ENCODE measurements at places on chromosomes 3 and 15.
A peak's percentile ranks its signal among the peaks of the same experiment; 100 is the strongest.

DNA sequence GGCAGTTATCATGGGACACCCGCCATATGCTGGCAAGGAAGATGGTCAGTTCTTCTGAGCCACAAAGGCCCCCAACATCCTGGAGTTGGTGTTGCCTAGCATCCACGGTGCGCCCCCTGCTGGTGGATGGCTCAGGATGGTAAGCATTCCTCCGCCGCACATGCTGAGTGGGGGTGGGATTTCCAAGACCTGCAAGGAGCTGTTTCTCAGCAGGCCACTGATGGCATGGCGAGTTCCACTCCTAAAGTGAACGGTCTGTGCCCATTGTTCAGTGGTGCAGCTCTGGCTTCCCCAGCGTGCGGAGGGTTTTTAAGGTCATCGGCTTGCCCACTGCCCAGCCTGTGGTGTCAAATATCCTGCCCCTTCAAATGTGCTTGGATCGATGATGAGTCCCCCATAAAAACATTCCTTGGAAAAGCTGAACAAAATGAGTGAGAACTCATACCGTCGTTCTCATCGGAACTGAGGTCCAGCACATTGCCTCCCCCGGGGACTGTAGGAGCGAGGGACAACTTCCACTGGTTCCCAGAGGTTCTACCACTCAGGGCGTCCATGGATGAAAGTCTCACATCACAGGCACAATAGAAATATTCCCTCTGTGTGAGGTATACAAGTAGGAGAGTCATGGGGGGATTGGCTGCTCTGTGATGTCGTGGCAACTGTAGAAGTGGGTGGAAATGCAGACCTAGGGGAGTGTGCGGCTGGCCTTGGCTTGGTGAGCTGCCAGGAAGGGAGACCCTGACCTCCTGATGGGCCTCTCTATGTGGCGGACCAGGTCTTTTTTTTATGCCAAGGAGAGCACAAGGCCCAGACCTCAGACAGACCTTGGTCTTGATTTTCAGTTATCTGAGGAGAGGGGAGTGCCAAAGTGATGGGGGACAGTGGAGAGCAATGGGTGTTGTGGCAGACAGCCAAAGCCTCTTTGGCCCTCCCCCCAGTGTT is 102.0 kb downstream of the SNRPN start:
- peak; percentile 17 for DNase-seq

- DNase-seq, result no peak
Observed at GRCh38 chr3:111080413-111080812, 8.8 kb downstream of the NECTIN3 start.

- DNase-seq, result no peak
Observed at GRCh38 chr3:76065964-76066363, 280.6 kb upstream of the ZNF717 start.

DNA sequence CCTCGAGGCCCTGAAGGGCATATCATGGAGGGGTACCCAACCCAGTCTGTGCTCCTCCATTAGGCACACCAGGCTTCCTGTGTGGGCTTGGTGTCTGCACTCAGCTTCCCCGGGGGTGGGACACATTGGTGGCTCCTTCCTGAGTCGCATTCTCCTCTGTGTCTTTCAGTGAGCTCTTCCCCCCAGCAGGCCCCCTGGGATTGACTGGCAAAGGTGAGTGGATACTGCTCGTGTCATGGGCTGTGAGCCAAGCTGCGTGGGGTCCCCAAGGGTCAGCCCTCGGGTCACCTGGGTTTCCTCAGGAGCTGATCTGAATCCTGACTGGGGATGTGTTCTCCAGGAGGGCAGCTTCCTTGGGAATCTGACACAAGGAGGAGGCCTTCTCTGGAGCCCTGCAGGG is 231.0 kb downstream of the SNRPN start:
- DNase-seq, result no peak

DNA sequence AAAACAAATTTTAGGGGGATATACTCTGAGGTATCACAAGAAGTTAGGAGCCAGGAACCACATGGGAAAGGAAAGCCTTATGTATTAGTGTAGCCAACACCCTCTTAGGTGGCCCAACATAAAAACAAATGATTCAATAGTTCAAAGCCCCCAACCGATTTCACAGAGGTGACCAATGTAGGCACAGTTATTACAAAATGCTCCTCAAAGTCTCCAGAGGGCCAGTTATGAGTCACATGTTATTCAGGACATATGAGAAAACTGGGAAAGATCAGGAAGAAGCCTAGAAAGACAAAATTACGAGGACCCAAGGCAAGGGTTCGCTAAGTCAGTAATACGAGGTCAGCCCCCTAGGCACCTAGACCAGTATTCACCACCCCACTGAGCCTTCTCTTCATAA is 29.9 kb upstream of the FBN1 start:
- no peak for DNase-seq

GRCh38 chr3:38985581-38985980 is 66.2 kb downstream of the SCN11A start:
- DNase-seq, result no peak

- no peak for DNase-seq
Observed at GRCh38 chr3:114867835-114868503, 279.1 kb downstream of the ZBTB20 start.

GRCh38 chr3:195208631-195209030 is 62.3 kb downstream of the XXYLT1 start:
- DNase-seq, result no peak
